Stimulated activated CD4-positive, alpha-beta T cell treated with anti-CD3 and anti-CD28 coated beads, TNF-alpha, amount 100 ng/mL, for 4 hours (primary cell): ENCODE measurements at places on chromosomes 4 and X.

GRCh38 chr4:88860586-88860985 lies 163.0 kb upstream of the NAP1L5 start:
- no peak for DNase-seq

DNA sequence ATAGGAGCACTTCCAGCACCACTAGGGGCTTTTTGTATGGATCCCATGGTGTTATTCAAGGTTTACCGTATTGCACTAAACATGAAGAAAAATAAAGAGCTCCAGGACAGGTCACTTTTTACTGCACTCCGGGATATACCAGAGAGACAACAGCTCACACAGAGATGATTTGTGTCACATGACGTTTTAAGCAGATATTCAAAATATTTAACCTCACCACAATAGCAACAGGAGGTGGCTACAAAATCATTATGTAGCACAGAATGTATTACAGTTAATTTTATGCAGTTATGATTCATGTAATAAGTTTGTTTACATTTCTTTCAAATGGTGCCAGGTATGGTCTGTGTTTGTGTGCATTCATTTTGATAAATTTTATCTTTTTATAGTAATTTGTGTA lies 100.6 kb downstream of the LUZP4 start:
- DNase-seq: no peak

DNA sequence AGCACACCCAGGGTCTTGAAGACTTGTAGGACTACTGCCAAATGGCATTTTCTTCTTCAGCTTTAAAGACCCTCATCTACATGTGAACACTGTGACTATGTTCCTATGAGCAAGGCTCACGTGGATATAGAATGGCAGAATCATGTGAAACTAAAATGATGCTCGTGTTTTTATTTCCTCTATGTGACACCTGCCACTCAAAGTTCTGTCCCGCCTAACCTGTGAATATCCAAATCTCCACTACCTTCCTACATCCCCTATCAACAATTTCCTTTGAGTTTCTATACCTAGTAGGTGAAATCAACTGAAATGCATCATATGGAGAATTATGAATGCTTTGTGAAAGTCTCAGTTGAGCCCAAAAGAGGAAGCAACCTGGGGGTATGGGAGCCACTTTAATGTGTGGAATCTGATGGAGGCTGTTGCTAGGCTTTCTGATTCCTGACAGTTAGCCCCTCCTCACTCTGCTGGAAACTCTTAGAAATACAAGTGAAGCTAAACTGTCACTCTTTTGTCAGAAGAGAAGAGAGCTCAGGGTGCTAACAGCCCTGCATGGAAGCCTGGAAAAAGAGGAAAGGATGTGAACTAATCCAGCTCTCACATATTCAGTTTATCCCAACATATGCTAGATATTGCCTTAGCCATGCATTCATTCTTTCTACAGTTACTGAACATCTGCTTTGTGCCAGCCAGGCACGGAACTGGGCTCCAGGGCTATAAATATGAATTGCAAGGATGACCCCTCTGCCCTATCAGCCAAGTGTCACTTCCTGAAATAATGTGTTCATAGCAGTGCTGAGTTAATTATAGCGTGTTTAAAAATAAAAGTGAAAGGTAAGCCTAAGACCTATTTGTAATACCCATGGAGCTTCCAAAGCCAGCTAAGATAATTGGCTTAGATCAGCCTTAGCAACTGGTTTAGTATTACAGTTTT lies 11.0 kb downstream of the LHFPL1 start:
- no peak for DNase-seq

- no peak for DNase-seq
These were observed 19.9 kb downstream of the PGRMC2 start for GRCh38 chr4:128267745-128268144.

- no peak for DNase-seq
These were observed 165.1 kb upstream of the ATP6AP2 start for GRCh38 chrX:40415675-40416074.

DNA sequence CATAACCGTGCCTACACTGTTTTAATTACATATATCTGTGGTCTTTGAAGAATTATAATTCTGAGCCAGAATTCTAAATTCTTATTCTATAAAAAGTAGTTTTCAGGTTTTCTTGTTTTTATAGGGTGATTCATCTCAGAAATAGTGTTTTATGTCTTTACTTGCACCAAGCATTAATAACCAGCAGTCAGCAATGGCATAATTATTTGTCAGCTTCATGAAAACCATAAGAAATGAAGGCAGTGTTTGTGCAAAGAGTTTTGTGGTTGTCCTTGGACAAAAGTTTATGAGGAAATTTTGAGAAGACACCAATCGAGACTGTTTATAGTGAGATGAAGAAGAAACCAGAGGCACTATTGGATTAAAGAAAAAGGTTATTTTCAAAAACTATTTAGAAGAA lies 37.2 kb downstream of the EDNRA start:
- DNase-seq: no peak

GRCh38 chrX:69148946-69149345 lies 16.3 kb downstream of the PJA1 start:
- DNase-seq: no peak

DNA sequence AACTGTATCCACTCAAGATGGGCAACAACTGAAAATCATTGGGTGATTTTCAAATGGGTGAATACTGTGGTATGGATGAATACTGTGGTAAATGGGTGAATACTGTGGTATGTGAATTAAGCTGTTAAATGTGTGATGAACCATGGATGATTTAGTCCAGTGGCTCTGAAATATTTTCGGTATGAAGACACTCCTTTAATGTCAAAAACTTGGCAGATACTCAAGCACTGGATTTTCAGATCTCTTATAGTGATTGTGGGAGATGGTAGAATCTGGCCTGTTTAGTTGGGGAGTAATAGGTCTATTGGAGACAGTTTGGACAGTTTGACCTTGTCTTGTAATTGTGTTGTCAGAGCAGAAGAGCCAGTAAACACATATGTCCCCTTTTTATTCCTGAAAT lies 45.7 kb downstream of the SSX7 start:
- no peak for DNase-seq

DNA sequence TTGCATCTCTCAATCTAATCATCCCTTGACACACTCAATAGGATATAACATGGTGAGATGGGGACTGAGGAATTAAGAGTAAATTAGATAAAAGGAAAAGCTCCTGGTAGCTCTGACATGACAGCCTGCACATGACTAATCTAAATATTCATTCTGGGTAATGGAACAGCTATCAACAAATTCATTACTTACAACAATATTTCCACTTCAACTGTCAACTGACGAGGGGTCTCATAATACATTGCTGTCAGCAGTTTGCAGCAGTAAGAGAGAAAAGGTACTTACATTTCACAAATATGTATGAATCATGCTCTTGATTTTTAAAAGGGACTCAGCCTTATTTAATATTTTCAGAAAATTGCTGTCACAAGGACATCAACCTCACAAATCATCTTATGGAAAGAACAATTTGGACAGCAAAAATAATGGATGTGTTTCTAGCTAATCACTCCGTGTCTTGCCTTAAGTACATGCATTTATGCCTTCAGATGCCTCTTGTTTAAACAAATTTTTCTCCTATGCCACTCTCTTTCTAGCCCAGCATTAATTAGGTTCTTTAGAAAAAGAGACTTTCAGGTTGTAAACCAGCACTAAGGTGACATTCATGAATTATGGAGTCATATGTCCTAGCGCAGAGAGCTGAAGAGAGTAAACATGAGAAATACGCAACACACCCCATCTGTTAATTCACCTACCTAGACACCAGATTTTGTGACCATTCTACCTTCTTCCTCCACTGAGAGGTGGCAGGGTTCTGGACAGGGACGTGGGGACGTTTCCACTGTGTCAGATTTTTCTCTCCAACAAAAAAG lies 99.6 kb upstream of the TMEM150C start:
- DNase-seq: no peak
